ENCODE measurements at places on chromosomes 13 and 19.

- no peak for DNase-seq
These were observed 743 bp downstream of the CHAF1A start for GRCh38 chr19:4403005-4403761.

GRCh38 chr19:11382898-11383705 lies 1.0 kb downstream of the EPOR start:
- no peak for DNase-seq

DNA sequence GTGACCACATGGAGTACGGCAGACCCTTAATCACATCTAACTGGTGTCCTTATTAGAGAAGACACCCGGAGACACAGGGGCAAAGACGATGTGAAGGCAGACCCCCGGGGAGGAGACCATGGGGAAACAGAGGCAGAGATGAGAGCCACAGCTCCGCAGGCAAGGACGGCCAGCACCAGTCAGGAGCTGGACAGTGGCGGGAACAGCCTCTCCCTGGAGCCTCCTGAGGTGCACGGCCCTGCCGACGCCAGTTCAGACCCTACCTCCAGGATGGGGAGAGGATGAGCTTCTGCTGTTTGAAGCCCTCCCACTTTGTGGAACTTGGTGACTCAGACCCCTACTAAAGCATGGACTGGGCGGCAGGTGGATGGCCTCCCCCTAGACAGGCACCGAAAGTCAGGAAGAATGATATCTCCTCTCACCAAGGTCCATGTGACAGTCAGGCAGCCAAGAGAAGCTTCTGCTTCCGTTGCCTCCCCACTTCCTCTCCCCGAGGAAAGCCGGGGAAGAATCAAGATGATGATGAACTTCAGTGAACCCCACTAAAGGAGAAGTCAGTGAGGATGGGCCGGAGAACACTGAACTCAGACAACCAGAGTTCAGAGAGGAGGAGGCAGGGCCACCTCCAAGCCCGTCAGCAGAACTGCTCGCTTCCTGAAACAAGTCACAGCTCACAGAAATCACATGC lies 25.4 kb downstream of the RAB20 start:
- no peak for DNase-seq

- DNase-seq = no peak
These were observed 1384.1 kb downstream of the UQCRFS1 start for GRCh38 chr19:27828829-27829228.

- no peak for DNase-seq
These were observed 712 bp downstream of the BBC3 start for GRCh38 chr19:47230054-47230920.

DNA sequence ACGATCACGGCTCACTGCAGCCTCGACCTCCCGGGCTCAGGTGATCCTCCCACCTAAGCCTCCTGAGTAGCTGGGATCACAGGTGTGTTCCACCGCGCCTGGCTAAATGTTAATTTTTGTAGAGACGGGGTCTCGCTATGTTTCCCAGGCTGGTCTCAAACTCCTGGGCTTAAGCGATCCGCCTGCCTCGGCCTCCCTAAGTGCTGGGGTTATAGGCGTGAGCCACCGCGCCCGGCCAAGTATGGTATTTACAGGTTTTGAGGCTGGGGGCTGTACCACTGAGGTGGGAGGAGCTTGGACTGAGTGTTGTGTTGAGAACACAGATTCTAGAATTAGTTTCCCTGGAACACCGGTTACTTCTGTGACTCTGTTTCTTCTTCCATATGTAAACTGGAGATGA lies 452 bp upstream of the PPM1N start:
- no peak for DNase-seq

- DNase-seq = no peak
These were observed 26.9 kb downstream of the RFX1 start for GRCh38 chr19:13979244-13979615.

GRCh38 chr13:69556540-69557196 lies 551.0 kb upstream of the ATXN8OS start:
- no peak for DNase-seq

DNA sequence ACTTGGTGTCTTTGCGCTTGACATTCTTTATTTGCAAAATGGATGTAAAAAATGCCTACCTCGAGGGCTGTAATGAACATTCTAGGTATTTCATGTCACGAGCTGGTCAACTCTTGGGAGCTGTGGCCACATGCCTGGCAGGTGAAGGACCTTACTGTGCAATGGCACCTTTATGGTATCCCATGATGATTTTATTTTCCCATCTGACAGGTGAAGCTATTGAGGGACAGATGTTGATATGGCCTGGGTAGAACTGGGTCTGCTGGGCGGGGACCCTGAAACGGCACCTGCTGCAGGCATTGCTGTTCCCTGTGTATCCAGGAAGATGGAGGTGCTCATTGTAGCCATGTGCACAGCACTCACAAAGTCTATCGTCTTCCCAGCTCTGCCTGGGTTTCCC lies 332.2 kb downstream of the TEX29 start:
- no peak for DNase-seq

GRCh38 chr13:73466561-73466960 lies 407.8 kb downstream of the KLF5 start:
- no peak for DNase-seq

DNA sequence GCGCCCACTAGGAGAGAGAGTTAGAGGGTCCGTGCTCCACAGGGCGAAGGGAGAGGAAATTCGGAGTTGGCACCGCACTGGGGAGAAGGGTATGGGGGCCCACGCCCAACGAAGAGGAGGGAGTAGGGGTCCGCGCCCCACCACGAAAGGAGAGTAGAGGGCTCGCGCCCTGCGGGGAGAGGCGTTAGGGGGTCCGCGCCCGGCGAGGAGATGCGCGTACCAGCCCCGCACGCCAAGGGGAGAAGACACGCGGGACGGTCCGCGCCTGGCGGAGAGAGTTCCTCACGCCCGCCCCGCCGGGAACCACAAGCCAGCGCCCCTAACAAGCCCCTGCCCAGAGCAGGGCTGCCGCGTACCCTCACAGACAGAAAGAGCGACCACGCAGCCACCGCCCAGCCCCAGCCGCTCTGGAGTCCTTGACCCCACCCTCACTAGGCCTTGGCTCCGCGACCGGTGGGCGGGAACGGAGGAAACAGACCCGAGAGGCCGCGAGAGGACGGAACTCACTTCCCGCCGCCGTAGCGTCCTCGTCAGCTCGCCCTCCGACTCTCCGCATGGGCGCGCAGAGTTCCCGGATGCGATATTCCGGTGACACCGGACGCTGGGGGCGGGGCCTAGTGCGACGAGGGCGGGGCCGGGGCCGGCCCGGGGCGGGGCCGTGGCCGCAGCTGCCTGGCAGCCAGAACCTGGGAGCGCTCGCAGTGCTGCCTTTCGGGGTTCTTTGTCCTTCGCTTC lies 20.0 kb upstream of the ZSCAN18 start:
- no peak for DNase-seq

DNA sequence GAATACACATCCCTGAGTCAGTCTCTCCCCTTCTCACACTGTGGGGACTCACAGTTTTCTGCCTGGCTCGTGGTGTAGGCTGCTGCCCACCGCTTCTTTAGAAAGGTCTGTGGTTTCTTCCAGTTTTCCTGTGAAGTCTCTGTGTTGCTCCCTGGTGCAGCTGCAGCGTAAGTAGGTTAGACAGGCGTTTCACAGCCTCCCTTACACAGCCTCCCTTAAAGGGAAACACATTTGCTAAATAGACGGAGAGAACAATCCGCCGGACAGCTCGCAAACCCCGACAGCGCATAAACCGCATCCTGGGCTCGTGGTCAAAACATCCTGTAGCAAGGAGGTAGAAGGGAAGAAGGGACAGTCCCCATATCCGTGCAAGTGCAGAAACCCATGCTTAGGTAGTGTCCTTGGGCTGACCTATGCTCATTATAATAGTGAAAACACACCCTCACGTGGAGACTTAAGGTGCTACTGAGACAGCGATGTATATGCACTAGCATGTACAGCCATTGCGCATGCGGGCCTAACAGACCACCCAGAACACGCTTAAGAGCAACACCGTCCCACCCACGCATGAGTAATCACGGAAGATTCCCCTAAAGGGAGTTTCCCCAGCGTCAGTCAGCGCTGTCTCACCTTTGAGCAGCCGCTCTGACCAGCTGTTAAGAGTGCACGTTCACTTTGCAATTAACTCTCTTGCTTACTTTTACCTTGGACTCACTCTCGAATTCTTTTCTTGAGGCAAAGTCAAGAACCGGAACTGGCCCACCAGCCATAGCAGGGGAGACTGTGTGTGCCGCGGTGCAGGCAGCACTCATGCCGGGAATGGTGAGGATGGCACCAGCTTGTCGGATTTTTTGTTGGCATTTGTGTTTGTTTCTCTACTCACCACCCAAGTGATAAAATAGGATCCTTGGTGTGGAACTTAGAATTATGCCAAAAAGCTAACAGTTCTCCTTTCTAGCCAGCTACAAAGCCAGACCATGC lies 16.6 kb downstream of the SIGLEC8 start:
- no peak for DNase-seq

GRCh38 chr19:12244370-12244769 lies 50.3 kb downstream of the ZNF44 start:
- DNase-seq = no peak

DNA sequence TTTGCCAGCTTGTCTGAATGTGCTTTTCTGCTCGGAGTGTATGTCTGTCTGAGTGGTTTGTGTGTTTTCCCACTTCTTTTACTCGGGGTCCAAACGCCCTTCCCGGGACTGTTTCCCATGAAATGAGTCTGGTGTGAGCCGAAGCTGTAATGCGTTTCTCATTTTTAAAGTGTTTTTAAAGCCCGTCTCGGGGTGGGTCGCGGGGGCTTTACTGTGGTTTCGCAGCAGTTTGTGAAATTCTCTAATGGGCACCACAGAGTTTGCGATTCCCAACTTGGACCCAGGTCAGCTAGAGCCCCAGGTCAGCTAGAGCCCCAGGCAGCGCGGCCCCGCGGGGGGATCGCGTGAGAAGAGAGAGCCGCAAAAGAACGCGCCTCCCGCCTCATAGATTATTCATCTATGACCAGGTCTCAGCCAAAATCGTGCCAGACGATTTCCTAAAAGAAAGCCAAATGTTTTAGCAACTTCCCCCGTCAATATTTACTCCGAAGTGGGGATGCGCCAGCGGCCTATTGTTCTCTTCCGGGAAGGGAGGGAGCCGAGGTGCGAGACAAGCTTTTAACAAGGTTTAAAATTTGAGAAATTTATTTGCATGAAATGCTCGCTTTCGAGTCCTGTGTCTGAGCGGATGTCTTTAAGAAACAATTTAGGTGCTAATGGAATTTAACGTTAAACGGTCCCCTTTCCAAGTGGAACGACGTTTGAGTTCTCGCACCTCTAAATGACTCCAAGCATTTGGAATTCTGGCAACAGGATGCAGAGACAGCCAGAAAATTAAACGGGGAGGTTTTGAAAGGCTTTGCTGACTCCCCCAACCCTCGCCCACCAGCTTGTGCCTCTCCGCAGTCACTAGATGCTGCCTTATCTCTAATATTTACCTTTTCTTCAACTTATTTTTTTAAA lies 2.2 kb downstream of the ZIC2 start:
- no peak for DNase-seq

- DNase-seq = no peak
These were observed 6.1 kb downstream of the RNF6 start for GRCh38 chr13:26216042-26216441.

- no peak for DNase-seq
These were observed 6.7 kb downstream of the ZBTB32 start for GRCh38 chr19:35710784-35711723.

- no peak for DNase-seq
These were observed 24.4 kb downstream of the CKM start for GRCh38 chr19:45298264-45298663.

DNA sequence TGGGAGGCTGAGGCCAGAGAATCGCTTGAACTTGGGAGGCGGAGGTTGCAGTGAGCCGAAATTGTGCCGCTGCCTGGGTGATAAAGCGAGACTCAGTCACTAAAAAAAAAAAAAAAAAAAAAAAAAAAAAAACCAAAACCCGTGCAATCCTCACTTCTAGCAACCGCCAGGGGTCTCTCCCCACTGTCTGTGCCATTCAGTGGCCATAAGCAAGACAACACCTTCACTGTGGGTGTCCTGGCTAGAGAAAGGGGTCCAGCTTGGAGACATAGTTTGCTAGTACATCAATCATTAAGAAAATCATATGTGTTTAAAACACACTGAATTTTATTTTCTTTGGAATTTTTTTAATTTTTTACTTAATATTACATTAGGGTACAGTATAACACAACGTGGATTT lies 68.2 kb downstream of the RASL11A start:
- DNase-seq = no peak

- DNase-seq = no peak
These were observed 175.6 kb downstream of the SHISA2 start for GRCh38 chr13:25876247-25876646.

- DNase-seq = peak; percentile 26
These were observed 94.0 kb downstream of the KLF12 start for GRCh38 chr13:74040200-74040599.

DNA sequence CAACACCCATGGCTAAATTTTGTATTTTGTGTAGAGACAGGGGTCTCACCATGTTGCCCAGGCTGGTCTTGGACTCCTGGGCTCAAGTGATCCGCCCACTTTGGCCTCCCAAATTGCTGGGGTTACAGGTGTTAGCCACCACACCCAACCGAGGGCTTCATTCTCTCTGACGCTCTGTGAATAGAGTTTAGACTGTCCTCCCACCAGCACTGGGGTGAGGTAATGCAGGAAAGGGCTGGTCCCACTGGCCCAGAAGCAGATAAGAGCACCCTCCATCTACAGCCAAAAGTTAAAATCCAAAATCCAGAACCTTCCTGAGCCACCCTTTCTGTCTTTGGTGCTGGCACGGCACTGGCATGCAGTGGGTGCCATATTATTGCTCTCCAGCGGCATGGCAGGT lies 31.8 kb upstream of the HOMER3 start:
- no peak for DNase-seq

- DNase-seq = no peak
These were observed 276.4 kb upstream of the TMTC4 start for GRCh38 chr13:100951016-100951415.

DNA sequence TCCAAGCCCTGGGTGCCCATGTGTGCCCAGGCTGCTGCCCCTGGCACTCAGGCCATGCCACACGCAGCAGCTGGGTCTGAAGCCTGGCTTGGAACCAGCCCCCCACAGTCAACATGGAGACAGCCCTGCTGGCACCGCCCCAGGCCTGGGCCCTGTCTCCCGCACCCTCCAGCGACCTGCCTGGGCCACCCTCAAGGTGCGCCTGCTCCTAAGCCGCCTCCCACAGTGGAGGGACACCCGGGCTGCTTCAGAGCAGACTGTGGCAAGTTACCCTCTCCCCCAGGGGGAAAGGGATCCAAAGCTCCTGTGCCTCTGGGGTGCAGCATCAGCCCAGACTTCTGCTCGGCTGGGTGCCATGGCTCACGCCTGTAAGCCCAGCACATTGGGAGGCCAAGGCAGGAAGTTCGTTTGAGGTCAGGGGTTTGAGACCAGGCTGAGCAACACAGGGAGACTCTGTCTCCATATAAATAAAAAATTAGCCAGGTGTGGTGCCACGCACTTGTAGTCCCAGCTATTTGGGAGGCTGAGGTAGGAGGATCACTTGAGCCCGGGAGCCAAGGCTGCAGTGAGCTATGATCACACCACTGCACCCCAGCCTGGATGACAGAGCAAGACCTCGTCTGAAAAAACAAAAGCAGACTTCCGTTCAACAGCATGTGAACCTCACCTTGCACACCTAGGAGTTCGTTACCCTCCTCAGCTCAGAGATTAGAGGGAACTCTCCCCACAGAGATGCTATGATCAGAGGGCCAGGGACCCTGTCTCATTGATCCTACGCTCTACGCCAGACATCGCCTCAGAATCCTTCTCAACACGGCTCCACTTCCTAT lies 15.6 kb downstream of the ELL start:
- no peak for DNase-seq

GRCh38 chr13:49351871-49352270 lies 92.0 kb downstream of the CAB39L start:
- DNase-seq = no peak

GRCh38 chr19:5645409-5645808 lies 22.5 kb downstream of the SAFB start:
- no peak for DNase-seq

GRCh38 chr13:110269509-110270185 lies 37.3 kb downstream of the COL4A1 start:
- DNase-seq = no peak

Measured in 8988T (cell line).